Stimulated activated CD4-positive, alpha-beta T cell treated with anti-CD3 and anti-CD28 coated beads, Interleukin-2, amount 100 ng/mL, for 4 hours (primary cell): ENCODE measurements at places on chromosomes 16 and 17.

DNA sequence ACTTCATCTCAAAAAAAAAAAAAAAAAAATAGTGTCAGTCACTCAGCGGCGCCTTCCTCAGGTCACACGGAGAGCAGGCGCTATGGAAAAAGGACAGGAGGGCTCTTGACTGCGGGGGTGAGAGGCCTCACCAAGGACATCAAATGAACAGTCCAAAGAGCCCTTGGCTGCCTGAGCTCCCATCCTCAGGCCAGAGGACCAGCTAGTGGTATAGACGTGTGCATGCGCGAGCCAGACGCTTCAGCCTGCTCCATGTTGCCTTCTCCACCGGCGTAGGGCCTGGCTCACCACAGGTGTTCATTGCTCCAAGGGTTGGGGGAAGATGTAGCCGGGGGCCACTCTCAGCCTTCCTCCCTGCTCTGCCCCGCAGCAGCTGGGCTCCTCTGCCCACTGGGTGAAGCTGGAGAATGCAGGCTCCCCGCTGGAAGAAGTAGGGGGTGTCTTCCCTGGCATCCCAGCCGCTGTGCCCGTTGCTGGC is 65.8 kb upstream of the PLCG2 start:
- DNase-seq, result no peak

DNA sequence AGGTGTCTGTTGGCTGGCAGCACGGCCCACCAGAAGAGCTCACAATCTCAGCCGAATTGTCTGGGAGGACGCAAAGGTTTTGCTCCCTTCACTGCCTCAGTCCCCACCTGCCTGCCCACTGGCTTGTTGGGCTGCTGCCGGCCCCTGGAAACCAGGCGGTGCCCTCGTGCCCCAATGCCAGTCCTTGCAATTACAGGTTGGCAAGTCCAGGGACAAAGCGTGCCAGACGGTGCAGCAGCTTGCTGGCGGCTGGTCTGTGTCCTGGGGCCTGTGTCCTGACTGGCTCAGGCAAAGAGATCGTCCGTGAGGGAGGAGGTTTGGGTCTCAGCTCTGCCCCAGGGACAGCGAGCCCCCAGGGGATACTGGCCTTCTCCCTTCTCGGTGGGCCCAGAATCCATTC is 24.6 kb upstream of the SPNS2 start:
- DNase-seq, result no peak

- DNase-seq, result no peak
Measured at GRCh38 chr16:80317599-80318037, 223.2 kb upstream of the DYNLRB2 start.

GRCh38 chr17:63930951-63931575 is 1.1 kb downstream of the CD79B start:
- peak; percentile 29 for DNase-seq

- no peak for DNase-seq
Measured at GRCh38 chr16:82651921-82652601, 25.3 kb downstream of the CDH13 start.

DNA sequence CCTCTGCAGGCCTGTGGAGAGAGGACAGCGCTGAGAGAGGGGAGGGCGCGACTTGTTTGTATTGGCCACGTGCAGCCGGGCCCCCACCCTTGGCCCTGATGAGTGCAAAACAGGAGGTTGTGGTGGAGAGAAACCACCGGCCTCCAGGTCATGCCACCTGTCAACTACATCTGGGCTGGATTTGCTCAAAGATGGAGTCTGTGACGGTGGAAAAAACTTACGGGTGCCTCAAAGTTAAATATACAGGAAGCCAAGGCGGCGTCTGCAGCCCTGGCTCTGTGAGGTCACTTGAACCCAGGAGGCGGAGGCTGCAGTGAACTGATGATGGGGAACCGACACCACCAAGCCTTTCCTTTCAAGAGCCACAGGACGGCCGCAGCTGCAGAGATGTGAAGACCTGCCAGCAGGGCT is 15.7 kb downstream of the C16orf74 start:
- no peak for DNase-seq

- DNase-seq, result no peak
Measured at GRCh38 chr17:57879437-57880085, 29.7 kb upstream of the MRPS23 start.

- DNase-seq, result no peak
Measured at GRCh38 chr17:30543456-30543855, 66.2 kb downstream of the GOSR1 start.

GRCh38 chr17:35543856-35544255 is 6.4 kb upstream of the SLFN12L start:
- no peak for DNase-seq

DNA sequence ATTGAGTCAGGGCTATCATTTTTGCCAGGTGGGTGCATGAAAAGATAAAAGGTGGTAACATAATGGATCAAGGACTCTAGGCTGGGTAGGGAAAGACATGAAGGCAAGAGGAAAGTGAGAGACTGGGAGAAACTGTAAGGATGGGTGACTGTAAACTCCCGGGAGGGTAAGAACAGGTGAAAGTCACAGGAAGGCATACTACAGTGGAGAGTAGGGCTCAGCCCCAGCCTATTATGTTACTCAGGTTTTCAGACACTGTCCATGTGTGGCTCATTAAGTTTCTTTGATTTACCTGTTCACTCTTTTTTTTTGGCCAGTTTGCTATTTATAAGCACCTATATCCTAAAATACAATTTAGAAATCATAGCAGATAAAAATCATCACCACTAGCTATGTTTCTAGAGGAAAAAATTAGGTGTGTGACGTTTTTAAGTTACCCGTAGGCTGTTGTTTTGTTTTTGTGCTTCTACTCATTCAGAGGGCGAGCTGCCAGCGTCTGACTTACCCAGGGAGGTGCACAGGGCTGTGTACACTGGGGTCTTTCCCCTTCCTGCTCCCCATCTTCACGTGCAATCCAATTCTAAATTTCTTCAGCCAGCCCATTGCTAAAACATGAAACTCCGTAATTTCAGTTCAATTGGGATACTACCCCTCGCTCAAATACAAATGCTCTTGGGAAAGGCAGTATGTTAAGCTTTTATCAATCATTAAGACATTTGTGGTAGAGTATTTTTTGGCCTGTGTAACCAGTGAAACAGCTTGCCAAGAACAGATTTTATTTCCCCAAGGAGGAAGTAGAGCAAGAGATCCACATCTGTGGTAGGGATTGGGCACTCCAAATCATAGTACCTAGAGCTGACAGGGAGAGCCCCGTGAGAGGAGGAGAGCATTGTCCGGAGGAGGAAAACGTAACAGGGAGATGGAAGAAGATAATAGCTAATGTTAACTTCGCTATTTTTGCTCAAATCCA is 21.7 kb upstream of the VWA3A start:
- no peak for DNase-seq

DNA sequence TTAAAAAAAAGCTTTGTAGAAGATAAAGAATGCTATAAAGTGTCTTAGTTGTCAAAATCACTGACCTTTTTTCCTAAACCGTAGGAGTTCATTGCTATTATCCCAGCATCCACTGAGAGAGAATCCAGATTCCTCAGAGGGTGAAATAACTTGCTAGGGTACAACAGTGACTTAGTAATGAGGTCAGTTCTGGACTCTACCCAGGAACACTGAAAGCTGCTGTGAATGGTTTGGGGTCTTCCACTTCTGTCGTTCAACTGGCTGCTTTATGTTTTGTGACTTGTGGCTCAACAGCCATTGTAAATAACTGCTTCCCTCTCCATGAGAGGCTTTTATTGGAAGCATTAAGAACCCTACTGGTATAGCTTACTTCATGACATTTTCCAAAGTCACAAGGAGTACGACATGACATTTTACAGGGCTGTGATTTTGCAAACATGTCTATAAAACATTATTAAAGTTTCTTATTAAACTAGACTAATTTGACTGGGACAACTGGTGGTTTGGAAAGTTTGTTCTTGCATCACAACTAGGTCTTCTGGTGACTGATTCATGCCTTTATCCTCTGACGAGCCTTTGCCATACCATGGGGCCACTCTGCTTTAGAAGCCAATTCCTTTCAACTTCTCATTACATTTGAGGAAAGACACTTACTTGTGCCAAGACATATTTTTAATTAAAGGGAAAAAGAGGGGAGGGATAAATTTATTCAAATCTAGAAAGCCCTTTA is 92.2 kb upstream of the CDH11 start:
- DNase-seq, result no peak

DNA sequence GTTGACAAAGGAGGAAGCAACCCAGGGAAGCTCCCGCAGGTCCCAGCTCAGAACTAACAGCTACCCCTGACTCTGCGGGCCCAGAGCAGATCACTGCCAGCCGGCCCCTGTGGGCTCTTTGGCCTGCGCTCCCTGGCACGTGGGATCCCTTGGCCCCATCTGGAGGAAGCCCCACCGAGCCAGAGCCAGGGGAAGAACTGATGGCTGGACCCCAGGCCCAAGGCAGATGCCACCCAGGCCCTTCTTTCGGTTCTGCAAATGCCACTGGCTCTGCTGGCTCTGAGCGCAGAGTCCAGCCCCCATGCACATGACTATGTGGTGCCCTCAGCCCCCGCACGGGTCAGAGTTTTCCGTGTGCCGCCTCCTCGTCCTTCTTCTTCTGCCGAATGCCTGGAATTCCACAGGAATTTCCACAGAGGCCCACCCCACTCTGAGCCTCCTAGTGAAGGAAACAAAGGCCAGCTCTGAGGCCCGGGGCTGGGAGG is 35.8 kb upstream of the SNN start:
- DNase-seq, result no peak

DNA sequence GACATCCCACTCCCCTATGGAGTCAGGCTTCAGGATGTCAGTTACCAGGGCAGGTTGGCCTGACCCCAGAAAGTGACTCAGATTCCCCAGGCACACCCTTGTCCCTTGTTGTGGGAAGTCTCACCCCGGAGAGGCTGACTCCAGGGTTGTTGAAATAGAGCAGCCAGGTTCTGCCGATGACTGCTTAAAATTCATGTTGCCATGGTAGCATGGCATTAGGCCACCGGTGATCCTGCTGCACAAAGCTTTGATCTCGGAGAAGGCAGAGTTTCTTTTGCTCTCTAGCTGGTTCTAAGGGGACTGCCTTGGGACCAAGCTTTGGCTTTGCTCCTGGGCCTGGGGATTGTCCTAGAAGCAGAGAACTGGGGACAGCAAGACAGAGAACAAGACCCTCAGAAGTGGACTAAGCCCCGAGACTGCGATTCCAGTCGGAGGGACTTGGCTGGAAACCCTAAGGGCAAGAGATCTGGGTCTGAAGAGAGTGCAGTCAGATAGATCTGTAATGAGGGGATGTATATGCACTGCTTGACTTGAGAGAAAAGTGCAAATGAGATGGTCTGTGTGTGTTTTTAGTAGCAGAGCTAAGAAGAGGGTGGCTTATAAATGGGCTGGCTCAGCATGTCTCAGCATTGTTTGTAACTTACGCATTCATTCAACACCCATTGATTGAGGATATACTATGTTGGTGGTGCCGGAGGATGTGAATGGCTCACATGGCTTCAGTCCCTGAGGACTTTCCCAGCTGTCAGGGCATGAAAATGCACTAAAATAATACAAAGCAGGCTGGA is 106.9 kb downstream of the RGS9 start:
- no peak for DNase-seq

DNA sequence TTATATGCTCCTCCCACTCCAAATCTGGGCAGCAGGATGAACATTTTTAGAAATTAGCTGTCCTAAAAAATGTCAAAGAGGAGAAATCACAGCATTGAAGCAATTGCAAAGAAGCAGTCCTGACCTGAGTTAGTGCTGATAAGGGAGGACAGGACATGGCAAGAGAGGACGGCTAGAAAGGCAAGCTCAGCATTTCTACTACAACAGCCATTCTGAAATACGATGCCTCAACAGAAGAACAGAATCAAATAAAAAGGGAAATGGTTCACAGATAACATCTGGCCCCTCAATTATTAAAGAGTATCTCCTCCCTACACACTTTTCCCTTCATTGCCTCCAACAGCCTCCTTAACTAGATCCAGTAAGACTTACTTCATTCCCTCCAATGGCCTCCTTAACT is 18.3 kb downstream of the VPS53 start:
- DNase-seq, result no peak

DNA sequence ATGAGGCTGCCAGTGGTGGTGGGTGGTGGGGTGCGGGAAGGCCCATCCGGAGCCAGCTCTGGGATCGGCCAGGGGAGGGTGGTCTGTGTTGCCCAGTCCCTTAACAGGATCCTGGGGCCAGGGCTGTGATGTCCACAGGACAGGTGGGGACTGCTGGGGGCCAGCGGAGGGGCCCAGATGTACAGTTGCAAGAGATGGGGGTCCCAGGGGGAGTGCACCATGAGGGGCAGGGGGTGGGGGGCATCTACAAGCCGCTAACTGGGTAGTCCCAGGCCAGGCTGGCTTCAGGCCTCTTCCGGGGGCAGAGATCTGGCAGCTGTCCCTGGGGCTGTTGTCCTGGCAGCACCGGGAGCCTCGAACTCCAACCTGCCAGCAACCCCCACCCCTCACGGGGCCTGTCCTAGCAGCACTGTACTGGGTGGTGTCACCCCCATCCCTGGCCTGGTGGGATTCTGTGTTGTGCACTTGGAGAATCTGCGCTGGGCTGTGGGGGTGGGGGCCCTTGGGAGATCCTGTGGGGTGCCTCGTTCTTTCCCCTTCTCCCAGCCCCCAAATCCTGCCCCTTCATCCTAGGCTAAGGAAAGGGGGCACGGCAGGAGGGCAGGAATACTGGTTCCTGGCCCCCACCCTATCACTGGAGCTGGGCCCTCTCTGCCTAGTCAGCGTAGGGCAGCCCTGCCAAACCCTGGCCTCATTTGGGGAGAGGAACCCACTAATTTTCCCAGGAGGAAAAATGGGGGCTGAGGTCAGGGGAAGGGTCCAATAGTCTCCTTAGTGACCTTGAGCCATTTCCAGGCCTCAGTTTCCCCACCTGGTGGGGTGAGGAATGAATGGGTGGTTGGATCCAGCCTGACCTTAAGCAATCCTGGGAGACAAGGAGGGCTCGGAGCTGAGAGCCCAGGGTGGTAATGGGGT is 1.4 kb downstream of the MTSS2 start:
- no peak for DNase-seq

DNA sequence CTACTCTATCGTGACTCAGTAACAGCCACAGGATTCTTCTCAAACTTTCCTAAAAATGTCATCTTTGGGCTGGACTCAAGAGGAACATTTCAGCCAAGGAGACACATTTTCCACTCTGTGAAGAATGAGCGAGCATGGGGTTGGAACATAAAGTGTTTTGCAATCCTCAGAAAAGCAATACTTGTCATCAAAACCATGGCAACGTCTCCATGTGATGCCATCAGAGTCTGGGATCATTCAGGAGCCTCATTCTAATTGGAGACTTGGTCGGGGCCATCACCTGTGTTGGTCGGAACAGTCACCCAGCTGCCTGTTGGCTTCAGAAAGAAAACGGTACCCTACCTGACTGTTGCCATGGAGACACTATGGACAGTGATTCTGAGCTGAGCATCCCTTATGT is 25.5 kb downstream of the MYOCD start:
- no peak for DNase-seq

DNA sequence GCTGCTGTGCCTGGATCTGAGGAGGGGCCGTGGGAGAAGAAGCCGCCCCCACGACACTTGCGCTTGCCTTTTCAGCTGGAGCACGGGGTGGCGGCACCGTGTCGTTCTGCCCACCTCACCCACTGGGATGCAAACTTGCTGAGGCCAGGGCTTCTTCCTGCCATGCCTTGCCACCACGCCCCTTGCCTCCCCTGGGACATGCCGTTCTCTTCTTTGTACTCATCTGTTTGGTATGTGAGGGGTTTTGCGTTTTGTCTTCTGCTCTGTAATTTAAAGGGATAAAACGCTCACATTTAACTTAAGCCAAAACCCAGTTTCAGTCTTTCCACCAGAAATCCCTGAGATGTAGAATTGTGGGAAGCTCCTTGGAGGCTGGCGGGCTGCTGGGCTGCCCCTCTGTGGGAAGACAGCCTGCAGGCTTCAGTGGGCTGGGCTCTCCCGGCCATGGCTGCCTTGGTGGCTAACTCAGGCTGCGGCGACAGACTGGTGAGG is 180.2 kb downstream of the RPTOR start:
- DNase-seq, result no peak
